Activated T-cell treated with anti-CD3 and anti-CD28 coated beads, Interleukin-2, amount 50 U/mL, for 1 hour (primary cell): ENCODE measurements at places on chromosomes 1 and 21.

- DNase-seq: no peak
Measured at GRCh38 chr1:24117722-24118409, 5.9 kb upstream of the MYOM3 start.

GRCh38 chr1:154726443-154726842, 118.5 kb upstream of the ADAR start:
- DNase-seq: no peak

GRCh38 chr1:10599194-10599861, 124.6 kb downstream of the PEX14 start:
- no peak for DNase-seq

DNA sequence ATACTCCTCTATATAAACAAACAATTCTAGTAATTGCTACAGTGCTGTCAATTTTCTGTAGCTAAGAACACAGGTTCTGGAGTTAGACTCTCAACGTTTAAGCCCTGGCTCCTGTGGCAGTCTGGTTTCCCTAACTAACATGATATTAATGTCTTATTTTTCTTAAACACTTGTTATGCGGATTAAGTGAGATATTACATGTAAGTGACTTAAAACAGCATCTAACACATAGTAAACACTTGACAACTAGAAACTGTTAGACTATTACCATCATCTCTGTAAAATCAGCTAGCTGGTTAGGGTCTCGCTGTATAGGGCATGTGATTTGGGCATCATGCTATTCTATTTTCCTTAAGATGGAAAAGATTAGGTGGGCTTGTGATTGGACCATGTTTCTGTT, 2.3 kb downstream of the VANGL1 start:
- DNase-seq: no peak

DNA sequence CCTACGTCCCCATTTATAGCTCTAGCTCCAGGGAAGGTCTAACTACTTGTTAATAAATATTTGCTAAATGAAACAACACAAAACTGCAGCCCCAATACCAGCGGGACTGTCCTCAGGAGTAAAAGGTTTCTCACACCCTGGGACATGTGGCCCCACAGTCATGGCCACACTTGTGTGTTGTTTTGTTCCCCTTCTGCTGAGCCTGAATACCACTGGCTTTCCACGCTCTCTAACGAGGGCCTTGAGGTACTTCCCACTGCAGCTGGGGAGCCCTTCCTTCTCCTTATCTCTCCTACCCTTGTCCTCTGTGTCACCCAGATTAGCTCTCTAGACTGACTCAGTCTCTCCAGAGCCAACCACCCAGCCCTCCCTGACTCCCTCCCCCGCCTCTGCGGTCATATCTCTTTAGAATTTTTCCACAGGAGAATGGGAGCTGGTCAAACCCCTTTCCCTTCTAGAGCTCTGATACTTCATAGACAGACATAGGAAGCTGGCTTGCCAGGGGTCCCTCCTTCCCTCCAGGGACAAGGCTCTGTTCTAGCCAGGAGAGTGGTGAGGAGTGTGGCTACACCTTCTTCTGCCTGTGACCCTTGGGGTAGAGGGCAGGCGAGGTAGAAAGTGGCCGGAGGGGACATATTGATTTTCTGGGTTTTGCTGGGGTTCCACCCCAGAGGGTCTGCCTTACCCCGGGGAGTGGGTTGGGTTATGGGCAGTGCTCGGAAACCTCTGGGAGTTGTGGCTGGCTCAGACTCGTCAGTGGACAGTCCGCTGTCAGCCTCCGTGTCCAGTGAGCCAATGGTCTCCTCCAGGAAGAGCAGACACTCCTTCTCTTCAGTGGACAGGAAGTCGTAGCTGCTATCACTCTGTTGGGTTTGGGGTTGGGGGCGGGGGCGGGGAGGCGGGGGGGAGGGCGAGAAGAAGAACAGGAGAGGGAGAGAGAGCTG, 8.1 kb downstream of the C1orf116 start:
- DNase-seq: no peak

DNA sequence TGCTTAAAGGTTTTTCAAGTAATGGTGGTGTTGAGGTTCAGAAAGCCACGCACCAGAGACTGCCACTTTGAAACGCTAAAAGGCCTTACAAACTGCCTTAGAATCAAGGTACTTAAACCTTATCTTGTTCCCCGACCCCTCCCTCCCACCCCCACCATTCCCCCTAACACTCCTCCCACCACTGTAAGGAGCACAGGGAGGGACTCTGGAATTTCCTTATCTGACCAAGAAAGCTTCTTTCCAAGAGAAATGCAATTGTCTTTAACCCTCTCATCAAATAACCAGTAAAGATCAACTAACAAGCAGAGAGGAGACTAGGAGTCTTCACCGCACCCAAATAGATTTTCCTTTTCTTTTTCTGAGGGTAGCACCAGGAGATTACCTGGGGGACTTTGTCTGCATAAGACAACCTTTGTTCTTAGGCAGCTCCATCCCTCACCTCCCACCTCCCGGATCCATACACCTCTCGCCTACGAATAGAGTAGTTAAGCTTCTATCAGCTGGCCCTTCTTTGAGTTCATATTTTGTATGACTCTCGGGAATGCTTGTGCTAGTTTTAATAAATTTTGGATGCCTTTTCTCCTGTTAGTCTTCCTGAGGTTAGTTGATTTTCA, 137.7 kb upstream of the ADGRL2 start:
- DNase-seq: no peak

- DNase-seq: no peak
Measured at GRCh38 chr1:173297798-173298391, 90.8 kb upstream of the TNFSF4 start.

DNA sequence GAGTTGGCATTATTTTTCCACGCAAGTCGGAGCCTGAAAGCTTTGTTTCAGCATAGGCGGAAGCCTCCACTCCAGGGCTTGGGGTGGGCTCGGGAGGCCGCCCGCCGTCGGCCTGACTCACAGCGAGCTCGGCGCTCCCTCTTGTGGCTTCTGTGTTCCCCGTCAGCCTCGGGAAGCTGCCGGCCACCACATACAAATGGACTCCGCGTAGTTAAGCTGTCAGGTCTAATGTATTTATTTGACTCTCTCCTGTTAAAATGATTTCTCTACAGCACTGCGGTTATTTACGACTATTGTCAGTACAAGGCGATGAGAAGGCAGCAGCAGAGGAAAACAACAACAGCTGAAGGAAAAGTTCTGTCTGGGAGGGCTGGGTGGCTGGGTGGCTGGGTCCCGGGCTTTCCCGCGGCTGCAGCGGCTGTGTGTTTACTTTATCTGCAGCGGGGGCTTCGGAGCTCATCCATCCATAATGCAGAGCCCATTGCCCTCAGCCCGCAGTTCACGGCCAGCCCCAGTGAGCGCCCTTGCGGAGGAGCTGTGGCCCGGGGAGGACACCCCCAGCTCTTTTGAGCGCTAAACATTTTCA, 375.7 kb upstream of the CAMK1G start:
- DNase-seq: no peak

DNA sequence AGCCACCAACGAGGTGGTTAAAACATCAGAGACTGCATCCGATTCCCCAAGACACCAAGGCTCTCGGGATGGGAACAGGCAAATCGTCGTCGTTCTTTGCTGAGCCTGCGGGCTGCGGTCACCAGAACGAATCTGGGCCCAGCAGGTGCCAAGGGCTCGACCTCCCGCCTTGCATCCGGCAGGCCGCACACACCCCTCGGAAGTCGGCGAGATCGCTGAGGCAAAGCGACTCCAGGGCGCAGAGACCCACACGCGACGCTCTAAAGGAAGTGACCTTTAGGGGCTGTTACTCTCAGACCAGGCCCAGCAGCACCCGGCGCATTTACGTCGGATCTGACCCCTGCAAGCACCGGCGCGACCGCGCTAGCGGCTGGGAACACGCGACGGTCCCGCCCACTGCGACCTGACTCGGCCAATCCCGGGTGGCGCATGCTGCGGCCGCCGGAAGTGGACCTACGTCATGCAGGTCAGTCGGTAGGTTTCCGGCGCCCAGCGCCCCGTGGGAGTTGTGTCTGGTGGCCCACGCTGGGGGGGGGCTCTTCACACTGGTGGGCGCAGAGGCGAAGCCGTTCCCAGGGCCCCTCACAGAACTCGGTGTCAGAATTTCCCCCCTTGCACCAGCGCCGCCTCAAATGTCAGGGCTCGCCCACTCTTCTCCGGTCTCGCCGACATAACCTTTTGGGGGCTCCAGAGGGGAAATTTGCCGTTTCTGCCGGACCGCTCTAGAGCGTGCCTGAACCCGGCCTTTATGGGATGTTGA, 7.5 kb upstream of the PARK7 start:
- DNase-seq: peak; percentile 78

DNA sequence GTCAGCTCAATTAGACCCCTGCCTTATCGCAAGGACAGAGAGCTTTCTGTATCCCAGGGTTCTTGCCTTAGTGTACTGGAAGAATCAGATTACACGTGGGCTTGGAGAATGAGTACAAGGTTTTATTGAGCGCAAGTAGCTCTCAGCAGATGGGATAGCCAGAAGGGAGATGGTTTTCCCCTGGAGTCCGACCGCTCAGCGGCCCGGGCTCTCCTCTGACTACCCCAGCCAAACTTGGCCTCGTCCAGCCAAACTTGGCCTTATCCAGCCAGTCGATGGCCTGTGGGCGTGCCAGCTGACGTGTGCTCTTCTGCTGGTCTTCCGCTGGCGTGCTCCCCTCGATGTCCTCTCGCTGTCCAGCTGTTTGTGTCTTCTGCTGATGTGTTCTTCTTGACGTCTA, 136.9 kb downstream of the SYT14 start:
- no peak for DNase-seq

DNA sequence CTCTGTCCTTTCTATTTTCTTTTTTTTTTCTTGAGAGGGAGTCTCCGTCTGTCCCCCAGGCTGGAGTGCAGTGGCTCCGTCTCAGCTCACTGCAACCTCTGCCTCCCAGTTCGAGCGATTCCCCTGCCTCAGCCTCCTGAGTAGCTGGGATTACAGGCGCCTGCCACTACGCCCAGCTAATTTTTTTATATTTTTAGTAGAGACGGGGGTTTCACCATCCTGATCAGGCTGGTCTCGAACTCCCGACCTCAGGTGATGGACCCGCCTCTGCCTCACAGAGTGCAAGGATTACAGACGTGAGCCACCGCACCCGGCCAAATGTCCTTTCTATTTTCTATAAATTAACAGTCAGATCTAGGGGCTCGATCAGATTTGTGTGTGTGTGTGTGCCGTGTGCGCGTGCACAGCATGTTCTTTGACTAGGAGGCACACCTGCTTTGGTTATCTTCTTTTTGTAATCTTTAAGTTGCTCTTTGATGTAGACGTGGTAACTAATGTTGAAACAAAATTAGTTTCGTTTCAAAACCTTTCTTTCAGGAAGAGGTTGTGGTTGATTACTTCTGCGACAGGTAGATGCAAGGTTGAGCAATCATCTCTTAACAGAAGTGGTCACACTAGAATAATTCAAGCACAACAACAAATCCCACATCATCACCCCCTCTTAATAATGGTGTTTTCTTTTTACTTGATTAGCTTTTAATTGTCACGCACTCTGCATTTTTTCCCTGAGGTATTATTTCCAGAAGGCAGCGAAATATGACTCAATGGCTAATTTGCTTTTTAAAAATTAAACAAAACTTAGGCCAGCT, 779 bp upstream of the DEGS1 start:
- DNase-seq: peak; percentile 55

DNA sequence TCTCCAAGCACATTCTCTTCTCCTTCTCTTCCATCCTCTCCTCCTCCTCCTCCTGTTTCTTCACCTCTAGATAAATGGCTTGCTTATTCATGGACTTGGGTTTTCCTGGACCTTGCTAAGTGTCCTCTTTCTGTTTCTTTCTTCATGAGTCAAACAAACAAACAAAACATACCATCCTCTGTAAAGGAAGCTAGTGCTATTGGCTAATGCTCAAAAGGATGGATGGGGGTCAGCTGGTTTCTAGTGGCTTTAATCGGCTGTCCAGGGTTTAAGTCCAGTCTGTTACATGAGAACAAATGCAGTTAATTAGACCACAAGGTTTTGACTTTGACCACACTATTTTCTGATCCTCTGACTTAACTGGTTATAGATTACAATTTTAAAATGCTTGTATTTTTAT, 83.8 kb upstream of the TSPAN2 start:
- no peak for DNase-seq

DNA sequence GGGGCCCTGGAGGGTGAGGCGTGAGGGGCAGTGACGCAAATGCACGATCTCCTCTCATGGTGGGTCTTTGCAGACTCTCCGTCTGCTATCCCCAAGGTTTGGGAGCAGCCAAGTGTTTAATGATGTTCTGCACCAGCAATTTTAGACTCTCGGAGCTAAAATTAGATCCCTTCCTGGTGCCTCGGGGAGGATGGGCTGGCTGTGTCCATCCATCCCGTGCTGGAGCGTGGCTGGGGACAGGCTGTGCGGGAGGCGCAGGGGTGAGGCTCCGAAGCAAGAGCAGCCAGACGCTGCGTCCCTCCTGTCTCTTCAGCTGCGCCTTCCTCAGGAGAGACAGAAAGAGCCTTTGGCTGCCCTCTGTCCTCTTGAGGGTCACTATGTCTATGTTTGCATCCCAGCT, 387.6 kb downstream of the CAMTA1 start:
- DNase-seq: no peak

DNA sequence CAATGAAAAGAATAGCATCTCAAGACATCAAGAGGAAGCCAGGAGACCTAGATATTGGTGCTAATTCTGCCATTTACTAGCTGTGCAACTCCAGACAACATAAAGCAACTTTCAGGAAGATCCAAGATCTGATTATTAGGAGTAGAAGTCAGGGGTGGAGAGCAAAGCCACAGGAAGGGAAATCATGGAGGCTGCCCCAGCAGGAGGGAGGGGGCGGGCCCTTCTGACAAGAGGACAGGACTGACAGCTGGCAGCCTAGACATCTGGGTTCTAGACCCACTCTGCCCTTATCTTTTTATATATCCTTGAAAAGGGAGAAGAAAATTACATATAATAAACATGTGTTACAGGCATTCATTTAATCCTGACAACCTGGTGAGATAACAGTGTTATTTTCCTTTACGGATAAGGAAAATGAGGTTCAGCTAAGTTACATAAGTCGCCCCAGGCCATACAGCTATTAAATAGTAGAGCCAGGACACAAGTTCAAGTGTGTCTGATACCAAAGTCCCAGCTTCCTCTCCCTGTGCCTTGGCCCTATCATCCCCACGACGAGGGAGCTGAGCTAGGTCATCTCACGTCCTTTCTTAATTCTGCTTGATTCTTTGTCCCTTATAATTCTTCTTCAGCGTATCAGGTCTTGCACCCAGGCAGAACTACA, 46.6 kb downstream of the ARHGEF11 start:
- no peak for DNase-seq

DNA sequence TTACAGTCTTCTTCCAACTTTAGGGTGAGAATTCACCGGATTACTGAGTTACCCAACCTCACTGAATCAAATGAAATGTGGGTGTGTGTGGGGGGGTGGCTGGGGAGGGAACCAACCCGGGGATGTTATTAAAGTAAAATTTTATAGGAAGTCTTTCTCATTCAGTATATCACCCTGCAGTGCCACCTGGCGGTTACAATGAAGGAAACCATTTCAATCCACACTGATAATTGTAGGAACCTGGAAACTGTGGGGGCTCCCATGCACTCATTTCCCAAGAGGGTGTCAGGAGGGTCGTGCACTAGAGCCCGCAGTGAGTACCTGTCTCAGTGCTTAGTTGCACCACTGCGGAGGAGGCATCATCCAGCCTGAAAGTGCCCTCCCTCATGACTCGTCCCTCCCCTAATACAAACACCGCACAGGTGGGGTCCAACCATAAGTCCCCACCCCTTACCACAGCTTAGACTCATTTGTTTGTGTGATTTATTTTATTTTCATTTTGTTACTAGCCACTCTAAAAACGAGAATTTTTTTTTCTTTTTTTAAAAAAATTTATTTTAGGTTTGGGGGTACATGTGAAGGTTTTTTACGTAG, 29.1 kb upstream of the IGSF5 start:
- DNase-seq: peak; percentile 19
